Kidney glomerular epithelial cell (primary cell): ENCODE measurements at places on chromosomes 12 and 14.
A peak's percentile ranks its signal among the peaks of the same experiment; 100 is the strongest.

GRCh38 chr14:90714811-90715210 lies 101.4 kb downstream of the TTC7B start:
- DNase-seq, result no peak

DNA sequence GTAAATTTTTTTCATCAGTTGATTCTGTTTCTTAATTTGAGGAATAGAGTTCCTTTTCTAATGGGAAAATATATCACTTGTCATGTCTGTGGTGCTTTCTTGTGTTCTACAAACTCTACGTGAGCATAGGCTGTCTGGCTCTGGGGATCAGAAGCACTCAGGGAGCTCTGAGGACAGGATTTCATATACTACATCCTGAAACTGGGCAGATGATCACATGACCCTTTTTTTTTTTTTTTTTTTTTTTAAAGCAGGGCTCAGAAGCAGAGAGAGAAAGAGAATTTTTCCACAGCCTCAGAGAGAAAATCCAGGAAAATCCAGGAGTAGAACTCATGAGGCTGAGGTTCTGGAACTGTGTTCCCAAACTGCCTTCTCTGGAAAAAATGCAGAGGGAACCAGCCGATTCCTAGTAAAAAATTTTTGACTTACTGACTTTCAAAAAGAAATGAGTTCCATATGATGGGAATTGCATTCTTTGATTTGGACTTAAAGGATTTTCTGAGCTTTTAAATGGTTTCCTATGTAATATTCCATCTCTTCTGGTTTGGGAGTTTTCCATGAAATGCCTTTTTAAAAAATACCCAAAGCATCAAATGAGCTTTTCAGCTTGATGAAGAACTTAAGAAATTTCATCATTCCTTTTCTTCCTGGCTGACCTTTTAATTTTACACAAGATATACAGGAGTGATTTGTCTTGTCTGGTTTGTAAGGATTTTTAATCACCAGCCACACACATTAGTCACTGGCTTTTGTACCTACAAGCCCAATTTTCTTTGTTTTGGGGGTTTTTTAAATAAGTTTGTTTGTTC lies 183.1 kb upstream of the HIF1A start:
- DNase-seq, result no peak

- DNase-seq, result peak; percentile 88
Measured at GRCh38 chr12:38956337-38956736, 50.9 kb upstream of the CPNE8 start.

DNA sequence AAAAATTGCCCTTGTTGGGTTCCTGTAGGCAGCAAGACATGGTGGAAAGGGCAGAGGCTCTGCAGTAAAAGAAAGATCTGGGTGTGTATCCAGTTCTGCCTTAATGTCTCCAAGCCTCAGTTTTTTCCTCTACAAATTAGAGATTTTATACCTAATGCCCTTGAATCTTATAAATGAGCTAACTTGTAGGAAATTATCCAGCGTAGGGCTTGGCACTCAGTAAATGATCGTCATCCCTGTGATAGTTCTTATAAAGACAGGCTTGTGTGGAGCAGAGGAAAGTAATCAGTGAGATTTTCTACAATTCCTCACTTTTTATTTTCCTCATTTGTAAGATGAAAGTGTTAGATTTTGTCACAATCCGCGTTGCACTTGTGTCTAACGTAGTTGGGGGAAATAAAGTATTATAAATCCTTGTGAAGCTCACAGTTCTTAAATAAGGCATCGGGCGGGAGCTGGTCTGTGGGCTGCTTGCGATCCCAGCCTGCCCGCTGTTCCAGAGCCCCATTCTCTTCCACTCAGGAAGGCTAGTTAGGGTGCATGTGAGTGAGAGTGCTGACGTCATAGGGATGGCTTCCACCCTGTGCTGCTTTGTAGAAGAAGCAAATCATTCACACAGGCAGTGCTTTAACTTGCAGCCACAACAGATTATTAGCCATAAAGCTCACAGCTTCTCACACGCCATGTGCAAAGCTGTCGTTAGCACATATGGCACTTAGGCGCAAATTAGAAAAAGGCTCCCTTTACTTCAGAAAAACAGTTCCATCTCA lies 87.6 kb downstream of the EML1 start:
- DNase-seq, result no peak

DNA sequence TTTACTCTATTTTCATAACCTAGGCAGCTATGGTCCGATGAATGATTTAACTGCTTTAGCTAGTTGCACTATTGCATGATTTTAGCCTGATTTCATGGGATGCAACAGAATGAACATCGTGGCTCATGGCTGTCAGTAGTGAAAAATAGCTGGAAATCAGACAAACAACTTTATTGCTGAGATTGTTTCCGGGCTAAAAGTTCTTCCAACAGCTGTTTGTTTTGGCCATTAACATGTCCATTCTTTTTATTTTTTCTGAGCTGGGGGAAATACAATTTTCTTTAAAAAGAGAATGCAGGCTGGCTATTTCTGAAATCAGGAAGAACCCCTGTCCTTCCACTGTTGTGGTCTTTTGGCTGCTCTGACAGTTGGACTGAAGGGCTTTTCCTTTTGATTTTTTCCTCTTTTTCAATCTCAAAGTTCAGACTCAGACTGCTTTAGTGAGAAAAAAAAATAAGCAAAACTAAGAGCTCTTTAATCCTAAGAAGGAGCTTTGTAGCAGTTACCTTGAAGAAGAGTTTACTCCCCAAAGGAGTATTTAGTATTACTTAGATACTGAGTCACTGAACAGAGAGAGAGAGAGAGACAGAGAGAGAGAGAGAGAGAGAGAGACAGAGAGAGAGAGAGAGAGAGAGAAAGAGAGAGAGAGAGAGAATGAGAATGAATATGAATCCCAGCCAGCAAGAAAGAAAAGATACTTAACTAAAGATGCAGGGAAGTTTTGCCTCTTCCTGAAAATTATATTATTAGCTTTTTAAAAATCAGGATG lies at the start of gene NAV3:
NAV3 (plus strand) TSS at position 312 of the 769 bp plus-strand sequence. CDS start 568 bp downstream, outside the sequence.
- no peak for DNase-seq
